ENCODE measurements at places on chromosomes 1 and 21.

DNA sequence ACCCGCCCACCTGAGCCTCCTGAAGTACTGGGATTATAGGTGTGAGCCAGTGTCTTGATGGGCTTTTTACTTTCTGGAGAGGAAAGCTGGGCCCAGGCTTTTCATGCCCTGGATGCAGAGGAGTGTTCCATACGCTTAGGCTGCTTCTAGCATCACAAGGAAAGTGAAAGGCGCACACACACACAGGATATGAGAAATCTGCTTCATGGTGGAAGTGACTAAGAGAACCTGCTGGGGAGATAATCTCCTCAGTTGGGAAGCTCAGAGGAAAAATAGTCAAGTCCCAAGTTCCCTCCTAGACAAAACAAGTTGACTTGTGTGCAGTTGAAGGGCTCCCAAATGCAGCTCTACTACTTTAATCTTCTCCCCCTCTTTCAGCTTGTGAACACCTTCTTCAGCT is 2.2 kb downstream of the NUDC start:
- DNase-seq: no peak

DNA sequence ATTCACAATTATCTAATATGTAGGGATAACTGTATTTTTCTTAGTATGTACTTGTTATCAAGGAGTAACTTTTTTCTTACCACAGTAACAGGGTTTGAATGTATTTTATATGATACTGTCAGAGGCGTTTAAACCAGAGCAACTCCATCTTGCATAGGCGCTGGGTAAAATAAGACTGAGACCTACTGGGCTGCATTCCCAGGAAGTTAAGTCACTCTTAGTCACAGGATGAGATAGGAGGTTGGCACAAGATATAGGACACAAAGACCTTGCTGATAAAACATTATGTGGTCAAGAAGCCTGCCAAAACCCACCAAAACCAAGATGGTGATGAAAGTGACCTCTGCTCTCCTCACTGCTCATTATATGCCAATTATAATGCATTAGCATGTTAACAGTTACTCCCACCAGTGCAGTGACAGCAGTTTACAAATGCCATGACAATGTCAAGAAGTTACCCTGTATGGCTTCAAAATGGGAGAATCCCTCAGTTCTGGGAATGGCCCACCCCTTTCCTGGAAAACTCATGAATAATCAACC is 64.8 kb downstream of the RPE65 start:
- no peak for DNase-seq

DNA sequence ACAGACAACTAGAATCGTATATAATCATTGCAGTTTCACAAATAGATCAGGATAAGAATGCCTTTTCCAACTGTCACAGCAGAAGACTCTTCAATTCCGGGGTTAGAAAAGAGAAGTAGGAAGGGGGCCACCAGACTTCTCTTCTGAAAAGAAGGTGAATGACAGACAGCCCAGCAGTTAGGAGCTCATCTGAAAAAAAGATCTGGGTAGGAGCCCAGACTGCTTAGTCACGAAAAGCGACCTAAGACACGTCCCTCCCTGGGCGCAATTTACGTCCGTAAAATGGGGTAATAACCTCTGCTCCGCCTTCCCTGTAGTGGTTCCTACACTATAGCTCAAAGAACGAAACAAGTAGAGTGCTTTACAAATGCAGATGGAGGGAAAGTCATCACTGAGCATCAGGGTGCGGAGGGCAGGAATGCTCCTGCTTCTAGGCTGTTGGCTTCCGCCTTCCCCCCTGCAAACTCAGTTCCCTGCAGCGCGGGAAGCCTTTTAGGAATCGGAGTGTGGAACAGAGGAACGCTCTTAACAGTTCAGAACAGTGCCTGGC is 582 bp downstream of the ORC1 start:
- DNase-seq: no peak

DNA sequence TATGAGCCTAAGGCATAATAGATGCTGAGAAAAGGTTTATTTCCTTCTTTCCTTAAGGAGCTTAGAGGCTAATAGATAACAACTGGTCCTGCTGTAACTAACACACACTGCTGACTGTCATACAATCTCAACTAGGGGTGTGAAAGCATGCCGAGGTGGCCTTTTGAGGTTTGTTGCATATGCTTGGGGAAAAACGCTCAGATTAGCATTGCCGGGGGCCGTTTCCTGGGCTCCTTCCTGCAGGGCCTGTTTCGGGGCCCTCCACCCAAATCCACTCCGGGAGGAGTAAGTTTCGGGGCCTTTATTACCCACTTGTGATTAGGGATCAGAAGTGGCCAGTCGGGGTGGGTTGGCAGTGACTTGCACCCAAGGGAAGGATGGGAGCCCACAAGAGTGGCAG is 27.2 kb upstream of the RCSD1 start:
- DNase-seq: no peak

- DNase-seq: peak; percentile 8
Measured at GRCh38 chr21:45015469-45015860, 58.9 kb upstream of the ADARB1 start.

GRCh38 chr1:241947354-241947753 is 10.2 kb upstream of the BECN2 start:
- DNase-seq: no peak

GRCh38 chr1:109065137-109065536 is 10.7 kb downstream of the TAF13 start:
- DNase-seq: no peak

DNA sequence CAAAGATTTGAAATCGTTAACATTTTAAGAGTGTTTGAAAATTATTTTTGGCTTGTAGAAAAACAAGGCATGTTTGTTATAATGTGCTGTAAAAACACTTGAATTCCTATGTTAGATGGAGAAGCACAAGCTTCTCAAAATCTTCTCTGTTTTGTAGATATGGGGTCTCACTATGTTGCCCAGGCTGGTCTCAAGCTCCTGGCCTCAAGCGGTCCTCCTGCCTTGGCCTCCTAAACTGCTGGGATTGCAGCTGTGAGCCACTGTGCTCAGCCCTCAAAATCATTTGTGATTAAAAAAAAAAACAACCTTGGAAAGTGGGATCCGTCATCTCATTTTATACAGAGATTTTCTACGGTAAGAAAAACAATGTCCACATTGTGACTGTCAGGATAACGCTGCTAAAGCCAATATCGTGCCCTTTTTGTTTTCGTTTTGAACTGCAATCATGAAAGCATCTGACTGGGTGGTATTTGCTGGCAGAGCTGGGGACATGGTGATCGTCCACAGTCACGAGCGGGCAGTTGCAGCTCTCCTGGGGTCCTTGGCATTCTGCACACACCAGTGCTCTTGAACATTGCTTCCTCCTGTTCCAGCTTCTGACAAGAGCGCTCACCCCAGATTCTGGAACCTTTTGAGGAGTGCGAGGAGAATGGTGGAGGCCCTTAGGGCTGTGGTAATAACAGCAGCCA is 112.5 kb downstream of the PGBD5 start:
- DNase-seq: no peak
